ENCODE measurements at places on chromosomes 3 and 15.
A peak's percentile ranks its signal among the peaks of the same experiment; 100 is the strongest.

GRCh38 chr3:13666781-13667709, 118.1 kb downstream of the FBLN2 start:
- DNase-seq: no peak

GRCh38 chr3:185420762-185421161, 57.8 kb downstream of the MAP3K13 start:
- no peak for DNase-seq

DNA sequence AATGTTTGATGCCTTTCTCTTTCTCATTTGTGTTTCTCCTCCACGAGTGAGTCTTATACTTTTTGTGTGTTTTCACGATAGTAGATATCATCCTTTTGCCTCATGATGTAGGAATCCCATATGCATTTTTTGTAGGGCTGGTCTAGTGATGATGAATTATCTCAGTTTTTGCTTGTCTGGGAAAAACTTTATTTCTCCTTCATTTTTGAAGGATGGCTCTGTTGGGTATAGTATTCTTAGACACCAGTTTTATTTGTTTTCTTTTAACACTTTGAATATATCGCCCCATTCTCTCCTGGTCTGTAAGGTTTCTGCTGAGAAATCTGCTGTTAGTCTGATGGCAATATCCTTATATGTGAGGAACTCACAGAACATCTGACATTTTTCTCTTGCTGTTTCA, 18.3 kb downstream of the CEP63 start:
- DNase-seq: no peak

DNA sequence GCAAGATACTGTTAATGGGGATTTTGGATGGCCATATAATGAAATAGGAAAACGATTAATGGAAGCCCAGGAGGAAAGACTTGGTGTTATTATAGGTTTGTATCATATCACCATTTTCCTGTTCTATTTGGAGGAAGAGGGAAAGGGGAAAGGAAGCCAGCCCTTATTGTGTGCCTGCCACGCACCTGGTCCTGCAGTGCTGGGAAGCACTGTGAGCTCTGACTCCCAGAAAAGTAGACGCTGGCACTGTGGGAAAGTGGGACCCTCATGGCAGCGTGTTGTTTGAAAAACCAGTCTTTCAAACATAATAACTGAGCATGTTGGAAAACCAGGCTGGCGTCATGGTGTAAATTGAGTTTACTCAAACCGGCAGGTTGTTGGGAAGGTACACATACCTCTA, 22.0 kb downstream of the CGNL1 start:
- no peak for DNase-seq

DNA sequence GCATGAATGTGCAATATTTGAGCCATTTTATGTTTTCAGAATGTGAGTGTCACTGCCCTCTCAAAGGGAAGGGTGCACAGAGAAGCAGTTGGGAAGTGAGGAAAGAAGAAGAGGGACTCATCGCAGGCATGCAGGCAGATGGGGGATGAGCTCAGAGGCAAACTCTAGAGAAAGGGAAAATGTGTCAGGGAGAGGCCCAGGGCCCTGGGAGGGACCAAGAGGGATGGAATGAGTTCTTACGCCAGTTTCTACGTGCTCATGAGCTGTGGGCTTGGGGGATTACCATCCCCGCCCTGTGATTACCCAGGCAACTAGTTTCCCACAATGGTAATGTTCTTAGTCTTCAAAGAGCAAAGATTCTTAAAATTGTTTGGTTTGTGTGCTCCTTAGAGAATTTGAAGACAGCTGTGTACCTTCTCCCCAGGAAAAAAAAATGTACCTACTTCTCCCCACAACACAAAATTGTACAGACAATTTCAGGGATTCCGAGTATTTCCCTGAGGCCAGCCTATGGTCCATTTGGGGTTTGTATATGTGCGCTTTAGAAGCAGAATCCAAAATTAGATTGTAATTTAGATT, 17.8 kb downstream of the GCSAM start:
- DNase-seq: no peak

GRCh38 chr3:169203631-169204550, 459.6 kb downstream of the MECOM start:
- no peak for DNase-seq

DNA sequence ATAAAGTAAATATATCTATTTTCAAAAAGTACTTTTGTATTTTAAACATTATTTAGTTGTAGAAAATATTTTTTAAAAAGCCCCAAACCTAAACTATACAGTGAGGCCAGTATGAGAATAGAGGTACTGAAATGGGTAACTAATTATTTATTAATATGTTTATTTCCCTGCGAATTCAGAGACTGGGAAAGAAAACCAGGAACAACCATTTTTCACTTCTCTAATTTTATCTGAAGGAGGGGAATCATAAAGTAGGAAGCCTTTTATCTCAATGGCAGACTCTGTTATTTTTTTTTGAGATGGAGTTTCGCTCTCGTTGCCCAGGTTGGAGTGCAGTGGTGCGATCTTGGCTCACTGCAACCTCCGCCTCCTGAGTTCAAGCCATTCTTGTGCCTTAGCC, 63.6 kb upstream of the TRAK1 start:
- no peak for DNase-seq

- peak; percentile 91 for DNase-seq
Measured at GRCh38 chr3:72234391-72234790, 449.4 kb upstream of the PROK2 start.

DNA sequence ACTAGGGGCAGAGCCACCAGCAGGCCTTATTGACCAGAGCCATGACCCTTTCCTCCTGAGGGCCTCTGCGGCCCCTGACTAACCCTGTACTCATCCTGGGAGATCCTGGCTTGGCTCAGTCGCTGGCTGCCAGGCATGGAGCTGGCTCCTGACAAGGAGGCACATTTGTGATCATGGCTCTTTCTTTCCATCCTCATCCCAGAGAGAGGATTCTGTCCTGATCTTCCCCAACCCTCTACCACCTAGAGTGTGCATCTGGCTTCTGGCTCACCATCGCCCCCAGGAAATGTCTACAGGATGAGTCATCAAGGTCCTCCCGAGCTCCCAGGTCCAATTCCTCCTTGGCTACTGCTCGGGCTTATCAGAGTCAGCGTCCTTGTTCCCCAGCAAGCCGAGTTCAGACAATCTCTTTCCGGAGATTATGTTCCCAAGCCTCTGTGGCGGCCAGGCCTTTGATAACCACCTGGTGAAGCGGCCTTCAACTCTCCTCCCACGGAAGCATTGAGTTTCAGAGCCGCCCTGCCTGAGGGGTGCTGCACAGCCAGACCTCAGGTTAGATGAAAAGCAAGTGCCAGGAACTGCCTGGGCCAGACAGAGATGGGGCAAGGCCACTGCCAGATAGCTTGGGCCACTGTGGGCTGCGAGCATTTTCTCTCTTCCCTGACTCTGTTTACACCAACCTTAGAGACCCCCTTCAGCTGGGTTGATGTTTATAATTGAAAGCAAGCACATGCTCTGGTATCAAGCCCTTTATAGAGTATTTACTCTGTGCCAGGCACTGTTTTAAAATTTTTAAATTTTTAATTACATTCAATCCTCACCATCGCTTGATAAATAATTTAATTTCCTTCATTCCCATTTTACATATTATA, 44.3 kb upstream of the MRPS22 start:
- DNase-seq: peak; percentile 91

DNA sequence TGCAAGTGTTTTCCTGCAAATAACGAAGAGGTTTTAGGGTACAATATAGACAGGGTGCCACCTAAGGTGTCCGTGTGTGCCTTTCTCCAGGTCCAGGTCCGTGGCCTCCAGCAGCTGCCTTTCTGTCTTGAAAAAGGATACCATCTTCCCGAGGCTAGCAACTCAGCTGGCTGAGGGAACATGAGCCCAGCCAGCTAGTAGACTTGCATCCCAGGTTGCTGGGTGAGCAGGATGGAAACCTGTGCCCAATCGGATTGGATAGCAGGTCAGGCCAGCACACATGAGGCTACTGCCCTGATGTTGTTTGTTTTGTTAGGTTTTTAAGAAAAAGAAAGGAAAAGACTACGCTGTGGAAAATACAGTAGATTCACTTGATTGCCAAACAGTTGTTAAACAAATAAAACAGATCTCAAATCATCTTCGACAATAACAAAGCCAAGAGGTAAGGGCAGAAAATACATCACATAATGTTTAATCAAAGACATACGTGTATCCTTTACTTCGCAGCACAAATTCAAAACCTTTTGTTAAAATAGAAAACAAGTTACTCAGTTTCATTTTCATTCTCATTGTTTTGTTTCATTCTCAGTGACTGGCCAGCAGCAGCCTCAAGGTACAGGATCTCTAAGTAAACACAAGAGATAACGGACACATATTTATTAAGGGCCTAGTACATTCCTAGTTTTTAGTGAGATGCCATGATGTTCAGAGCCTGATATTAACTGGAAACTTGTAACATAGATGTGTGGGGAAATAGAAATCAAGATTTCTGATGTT, 661.2 kb upstream of the NR2F2 start:
- no peak for DNase-seq

DNA sequence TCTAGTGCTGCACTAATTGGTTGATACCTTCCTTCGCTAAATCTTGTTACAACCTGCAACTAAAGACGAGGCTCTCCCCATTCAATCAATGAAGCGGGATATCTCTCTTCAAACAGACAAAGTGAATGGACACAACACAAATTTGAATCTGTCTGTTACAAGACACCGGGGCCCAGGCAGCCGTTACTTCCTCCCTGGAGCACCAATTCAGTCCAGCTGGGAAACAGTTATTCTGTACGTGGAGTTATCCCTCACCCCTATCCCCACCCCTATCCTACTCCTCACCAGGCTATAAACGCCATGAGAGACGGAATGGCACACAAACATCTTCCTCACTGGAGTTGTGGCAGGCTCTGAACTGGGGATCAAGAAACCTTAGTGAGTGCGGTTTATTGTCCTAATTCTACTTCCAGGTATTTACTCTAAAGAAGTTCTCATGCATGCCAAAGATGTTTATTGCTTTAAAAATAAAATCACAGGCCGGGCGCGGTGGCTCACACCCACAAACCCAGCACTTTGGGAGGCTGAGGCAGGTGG, 181.8 kb downstream of the FOXP1 start:
- no peak for DNase-seq

DNA sequence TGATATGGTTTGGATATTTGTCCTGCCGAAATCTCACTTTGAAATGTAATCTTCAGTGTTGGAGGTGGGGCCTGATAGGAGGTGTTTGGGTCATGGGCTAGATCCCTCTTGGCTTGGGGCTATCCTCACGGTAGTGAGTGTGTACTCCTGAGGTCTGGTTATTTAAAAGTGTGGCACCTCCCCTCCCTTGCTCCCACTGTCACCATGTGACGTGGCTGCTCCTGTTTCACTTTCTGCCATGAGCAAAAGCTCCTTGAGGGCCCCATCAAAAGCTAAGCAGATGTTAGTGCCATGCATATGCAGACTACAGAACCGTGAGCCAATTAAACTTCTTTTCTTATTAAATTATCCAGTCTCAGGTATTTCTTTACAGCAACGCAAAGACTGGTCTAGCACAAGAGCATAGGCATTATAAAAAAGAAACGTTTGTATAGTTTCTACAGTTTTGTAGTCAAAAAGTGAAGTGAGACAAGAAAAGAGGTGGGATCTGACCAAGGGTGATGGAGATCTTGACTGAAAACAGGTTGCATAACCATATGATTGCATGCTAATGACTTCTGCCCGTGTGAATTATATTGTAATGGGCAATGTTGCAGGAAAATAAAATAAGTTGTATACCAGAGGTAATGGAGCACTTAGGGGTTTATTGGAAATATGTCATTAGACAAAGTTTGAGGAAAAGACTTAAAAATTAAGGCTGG, 28.5 kb upstream of the CLASP2 start:
- DNase-seq: no peak

DNA sequence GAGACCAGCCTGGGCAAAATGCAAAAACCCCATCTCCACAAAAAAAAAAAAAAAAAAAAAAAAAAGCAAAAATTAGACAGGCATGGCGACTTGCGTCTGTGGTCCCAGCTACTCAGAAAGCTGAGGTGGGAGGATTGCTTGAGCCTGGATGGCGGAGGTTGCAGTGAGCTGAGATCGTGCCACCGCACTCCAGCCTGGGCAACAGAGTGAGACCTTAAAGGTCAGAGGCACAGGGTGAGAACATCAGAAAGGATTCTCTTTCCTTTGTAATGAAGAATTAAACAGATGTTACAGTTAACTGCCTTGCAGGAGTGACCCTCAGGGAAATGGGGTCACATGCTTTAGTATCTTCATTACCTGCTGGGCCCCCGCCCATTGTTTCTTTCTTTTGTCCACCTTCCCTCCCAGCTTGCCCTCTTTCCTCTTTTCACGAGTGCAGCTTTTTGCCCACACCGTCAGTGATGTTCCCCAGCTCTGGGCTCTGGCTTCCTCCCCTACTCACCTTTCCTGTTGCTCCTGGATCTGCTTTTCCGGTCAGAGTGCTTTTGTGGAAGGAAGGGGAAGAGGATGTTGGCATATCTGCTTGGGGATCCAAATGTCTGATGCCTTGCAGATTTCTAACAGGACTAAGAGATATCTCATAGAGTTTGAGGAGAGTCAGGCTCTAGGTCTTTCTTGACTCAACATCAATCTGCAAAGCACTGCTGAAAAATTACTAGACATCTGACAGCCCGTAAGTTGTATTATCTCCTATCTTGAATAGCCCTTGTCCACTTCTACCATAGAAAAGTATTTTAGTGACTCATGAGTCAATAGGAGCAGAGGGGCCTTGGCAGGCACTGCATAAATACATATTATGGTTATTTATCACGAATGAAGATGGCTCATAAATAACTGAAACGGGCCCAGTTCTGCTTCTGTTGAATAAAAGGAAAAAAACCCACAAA, 35.6 kb upstream of the NDUFB4 start:
- DNase-seq: no peak

DNA sequence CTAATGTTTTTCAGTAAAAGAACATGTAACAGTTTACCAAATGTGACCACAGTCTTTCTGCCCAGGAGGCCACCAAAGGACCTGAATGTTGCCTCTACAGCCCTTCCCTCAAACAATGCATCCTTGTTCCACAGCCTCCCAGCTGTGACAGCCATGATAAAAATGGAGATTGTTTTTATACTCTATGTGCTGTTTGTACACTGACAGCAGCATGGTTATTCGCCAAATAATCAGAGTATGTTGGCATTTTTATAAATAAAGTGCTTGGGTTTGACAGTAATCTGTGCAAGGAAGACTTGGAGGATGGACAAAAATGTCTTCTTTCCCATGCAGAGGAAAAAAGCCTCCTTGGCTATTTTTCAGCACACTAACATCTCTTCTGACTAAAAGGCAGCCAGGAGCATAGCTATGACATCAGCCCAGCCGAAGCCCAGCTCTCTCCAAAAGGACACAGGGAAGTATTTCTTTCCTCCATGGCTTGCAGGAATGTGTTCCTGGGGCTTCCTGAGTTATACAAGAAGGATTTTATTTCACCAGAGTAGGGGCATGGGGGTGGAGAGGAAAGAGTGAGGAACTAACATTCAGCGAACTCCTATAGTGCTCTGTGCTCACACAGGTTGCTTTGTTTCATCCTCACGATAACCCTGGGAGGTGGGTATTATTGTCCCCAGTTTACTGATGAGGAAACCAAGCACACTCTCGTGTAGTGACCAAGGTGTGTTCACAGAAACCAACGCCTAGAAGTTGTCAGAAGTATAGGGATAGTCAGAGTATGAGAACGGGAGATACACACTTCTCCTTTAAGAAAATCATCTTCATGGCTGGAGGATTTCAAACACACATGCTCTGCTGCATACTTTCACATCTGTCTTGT, 339.7 kb downstream of the MECOM start:
- DNase-seq: no peak
